ENCODE measurements at places on chromosomes 6 and 20.

DNA sequence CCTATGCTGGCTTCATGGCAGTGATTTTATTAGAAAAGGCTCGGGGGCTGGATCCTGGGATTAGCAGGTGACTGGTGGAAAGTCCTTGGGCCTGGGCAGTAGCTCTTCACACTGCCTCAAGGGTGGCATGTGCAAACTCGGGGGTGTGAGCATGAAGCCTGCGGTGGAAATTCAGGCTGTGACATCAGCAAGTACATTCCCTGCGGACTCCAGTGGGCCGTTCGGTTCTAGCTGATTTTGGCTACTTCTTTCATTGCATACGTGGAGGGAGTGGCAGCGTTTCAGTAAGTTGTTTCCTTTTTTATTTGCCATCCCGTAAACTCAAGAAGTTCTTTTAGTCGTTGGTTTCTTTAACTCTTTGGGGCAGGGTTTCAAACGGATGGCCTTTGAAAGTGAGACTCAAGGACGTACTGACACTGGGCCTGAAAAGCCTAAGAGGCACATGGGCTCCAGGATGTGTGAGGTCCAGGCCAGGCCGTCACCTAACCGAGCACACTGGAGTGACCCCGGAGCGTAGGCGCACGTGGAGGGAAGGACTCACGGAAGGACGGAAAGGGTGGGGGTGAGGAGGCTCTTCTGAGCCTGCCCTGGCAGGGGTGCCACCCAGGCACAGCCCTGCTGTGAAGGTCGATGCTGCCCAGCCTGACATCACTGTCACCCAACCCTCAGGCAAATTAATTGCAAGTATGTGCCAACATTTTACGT lies 104.0 kb upstream of the FRMD1 start:
- no peak for DNase-seq

DNA sequence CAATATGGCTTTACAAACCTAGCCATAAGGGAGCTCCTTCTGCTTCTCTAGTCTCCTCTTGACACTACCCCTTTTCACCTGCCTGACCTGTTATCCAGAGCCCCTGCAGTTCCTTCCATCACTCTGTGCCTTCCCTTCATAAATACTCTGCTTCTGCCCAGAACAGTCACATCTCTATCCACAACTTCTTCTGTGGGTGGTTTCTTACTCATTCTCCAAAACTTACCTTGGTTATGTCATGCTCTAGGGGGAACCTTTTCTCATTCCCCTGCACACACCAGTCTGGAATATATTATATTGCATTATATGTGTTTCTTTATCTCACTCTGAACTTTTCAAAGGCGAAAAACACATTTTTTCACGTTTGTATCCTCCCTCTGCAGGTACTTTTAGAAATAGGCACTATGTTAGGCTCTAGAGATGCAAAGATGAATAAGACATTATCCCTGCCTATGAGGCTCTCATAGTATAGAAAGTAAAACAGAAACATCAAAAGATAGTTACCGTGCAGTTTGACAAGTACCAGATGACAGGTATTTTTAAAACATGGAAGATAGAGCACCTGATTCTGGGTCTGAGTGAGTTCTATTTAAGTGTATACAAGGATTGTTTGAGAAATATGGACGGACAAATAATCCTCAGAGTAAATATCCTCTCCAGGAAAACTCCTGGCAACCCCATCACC lies 51.5 kb downstream of the AIG1 start:
- no peak for DNase-seq

- no peak for DNase-seq
These were observed 288.7 kb upstream of the PRDM1 start for GRCh38 chr6:105797286-105797979.

DNA sequence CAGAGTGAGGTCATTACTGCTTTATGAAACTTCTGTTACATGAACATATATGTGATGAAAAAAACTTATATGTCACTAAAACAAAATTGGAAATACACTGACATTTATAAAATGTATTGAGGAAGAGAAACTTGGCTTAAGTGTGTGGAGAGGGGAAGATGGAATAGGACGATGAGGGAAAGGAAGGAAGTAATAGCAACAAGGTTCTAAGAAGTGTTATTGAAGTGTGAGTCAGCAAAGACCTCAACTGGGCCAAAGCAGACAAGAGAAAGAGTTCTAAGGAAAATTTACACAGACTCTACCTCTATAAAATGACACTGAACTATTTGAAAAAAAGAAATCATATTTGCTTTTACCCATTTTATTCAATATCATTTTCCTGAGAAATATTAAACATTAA lies 38.3 kb downstream of the SNX3 start:
- peak; percentile 56 for DNase-seq

DNA sequence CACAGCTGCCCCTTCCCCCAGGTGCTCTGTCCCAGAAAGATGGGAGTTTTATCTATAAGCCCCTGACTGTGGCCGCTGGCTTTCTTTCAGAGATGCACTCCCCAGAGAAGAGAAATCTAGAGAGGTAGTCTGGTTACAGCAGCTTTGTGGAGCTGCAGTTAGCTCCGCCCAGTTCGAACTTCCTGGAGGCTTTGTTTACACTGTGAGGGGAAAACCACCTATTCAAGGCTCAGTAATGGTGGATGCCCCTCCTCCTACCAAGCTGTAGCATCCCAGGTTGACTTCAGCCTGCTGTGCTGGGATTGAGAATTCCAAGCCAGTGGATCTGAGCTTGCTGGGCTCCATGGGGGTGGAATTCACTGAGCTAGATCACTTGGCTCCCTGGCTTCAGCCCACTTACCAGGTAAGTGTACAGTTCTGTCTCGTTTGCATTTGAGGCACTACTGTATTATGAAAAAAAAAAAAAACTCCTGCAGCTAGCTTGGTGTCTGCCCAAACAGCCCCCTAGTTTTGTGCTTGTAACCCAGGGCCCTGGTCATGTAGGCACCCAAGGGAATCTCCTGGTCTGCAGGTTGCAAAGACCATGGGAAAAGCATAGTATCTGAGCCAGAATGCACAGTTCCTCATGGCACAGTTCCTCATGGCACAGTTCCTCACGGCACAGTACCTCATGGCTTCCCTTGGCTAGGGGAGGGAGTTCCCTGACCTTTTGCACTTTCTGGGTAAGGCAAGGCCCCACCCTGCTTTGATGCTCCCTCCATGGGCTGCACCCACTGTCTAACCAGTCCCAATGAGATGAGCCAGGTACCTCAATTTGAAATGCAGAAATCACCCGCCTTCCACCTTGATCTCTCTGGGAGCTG lies 275.0 kb downstream of the CENPW start:
- no peak for DNase-seq

GRCh38 chr6:1162367-1163275 lies 149.3 kb upstream of the FOXQ1 start:
- no peak for DNase-seq

GRCh38 chr20:25408170-25408547 lies 686 bp downstream of the GINS1 start:
- no peak for DNase-seq

- DNase-seq: peak; percentile 9
These were observed 7.9 kb upstream of the GMNN start for GRCh38 chr6:24766680-24767462.

DNA sequence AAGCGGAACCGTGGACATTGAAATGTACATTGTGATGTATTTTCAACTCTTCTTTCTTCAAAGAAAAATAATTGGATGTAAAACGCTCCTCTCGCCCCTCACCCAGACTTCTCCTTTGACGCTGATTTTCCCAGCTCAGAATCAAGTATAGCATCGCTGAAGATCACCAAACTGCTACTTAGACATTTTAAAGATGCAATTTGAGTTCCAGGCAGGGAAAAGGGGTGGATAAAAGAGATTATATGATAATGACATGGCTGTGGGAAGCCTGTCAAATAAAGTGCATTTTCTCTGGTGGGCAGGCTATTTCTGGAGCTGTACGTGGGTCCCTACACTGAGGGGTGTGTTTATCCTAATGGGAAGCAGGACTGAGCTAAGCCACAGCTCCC lies 240.4 kb downstream of the CDC5L start:
- no peak for DNase-seq

DNA sequence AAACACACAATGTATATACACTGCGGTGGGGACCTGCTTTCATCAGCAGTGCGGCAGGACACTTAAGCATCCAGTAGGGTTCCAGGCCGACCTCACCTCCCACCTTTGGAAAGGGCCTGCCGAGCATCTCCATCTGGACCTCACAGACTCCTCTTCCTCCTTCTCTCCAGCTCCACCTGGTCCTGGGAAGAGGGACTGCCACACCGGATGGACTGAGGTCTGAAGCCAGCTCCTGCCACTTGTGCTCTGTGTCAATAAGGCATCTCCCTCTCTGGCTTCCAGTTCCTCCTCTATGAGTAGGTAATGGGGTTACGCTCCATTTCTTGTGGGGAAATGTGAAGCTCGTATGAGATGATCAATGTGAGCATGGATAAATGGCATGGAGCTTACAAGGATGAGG lies 19.1 kb upstream of the NNAT start:
- no peak for DNase-seq

GRCh38 chr6:29757282-29757681 lies 34.0 kb downstream of the HLA-F start:
- no peak for DNase-seq

GRCh38 chr6:159761129-159761872 lies 544 bp upstream of the ACAT2 start:
- DNase-seq: peak; percentile 41

- DNase-seq: no peak
These were observed 93.0 kb upstream of the ELOVL5 start for GRCh38 chr6:53441761-53442160.

DNA sequence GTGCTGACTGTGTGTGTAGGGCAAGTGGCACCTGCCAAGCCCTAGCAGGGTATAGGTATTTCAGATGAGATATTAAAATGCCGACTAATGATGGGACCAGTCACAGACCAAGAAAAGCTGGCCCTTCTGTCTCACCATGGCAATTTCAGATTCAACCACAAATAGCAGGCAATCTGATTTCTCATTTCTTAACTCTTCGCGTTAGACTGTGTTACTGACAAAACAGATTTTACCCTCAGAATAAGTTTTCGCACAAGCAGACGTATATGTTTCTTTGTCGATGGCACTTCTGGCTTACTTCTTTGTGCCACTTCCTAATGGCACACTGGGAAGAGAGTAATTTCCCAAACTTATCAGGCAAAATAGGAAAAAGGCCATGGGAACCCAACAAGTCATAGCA lies 58.7 kb downstream of the CAP2 start:
- DNase-seq: no peak

GRCh38 chr20:5784735-5785134 lies 34.5 kb downstream of the SHLD1 start:
- DNase-seq: no peak

- peak; percentile 43 for DNase-seq
These were observed 111.3 kb downstream of the ADGRG6 start for GRCh38 chr6:142413111-142413510.

DNA sequence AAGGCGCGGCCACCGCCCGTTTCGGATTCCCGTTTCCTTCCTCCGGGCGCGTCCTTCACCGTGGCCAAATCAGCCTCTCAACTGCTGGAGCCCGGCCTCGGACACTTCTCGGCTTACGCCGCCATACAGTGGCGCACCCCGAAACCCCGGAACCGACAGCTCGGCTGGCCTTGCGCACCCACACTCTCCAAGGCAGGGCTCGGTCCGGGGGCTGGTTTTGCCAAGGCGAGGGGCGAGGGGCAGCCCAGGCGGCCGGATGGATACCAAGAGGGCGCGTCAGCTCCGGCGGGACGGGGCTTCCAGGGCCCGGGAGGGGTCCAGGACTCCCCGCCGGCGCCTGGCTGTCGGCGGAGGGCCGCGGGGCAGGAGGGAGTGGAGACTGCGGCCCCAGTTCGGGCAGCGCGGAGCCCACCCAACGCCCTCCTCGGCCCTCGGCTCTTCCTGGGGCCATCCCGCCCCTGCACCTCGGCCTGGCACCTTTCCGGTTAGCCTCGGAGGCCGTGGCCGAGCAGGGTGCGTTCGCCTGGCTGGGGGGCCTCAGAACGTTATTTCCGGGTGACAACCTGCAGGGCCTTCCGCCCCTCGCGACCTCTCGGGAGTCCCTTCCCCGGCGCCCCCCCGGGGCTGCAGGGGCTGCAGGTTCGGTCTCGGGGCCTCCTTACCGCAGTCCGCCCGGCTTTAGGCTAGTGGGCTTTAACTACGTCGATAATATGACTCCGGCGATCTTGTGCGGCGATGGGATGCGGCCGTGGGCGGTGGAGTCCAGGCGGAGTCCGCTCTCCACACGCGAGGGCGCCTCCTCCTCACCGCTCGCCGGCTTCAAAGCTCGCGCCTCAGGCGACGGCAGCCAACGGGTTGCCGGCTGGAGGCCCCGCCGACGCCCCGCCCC lies 697 bp upstream of the CEP43 start:
- no peak for DNase-seq

DNA sequence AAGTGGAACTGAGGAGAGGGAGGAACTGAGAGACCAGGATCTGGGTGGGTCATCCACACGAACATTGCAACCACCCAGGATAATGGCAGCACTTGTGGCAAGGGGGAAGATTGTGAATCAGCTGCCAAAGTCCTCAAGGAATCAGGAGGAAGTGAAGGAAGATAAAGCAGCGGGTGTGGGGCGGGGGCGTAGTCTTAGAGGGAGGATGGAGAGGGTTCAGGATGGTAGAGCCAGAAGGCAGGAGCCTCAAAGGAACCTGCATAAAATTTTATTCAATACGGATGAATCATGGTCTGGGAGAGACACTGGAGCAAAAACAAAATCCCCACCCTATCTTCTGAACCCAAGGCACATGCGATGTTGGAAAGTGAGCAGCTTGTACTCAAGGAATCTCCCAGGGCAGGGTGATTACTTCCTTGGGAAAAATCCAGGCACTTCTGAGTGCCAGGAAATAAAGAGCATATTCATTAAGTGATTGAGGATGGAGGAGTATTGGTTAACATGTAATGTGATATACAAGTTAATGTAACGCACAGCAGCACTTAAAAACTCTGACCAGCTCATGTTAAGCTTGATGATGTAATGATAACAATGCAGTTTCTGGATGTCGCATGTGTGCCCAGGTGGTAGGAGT lies 82.0 kb upstream of the B3GAT2 start:
- peak; percentile 1 for DNase-seq

DNA sequence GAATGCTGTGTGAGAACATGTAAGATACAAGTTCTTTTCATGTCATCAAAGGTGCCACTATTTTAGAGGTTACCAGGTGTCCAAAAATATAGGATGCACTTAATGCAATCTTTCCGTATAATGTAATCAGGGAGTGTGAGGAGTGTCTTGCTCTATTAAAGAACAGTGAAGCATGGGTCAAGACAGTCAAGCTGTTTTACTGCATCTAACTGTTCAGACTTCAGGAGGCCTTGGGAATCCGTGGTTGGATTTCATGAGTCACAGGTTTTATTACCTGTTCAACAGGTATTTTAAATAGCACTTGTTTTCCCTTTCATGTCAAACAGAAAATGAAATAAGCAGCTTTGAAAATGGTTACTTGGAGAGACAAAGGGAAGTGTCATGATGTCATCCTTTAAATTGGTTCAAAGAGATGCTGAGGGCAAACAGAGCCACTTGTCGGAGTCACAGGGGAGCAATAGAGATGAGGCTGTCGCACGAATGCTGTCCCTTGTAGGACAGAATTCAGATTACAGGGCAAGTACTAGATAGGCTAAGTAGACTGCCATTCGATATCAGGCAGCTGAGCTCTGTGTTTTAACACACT lies 621.5 kb downstream of the QKI start:
- no peak for DNase-seq

All from foreskin fibroblast (primary cell).